ENCODE measurements at places on chromosomes 4 and X.

GRCh38 chrX:97224148-97224547, 340.4 kb downstream of the RPA4 start:
- no peak for DNase-seq

DNA sequence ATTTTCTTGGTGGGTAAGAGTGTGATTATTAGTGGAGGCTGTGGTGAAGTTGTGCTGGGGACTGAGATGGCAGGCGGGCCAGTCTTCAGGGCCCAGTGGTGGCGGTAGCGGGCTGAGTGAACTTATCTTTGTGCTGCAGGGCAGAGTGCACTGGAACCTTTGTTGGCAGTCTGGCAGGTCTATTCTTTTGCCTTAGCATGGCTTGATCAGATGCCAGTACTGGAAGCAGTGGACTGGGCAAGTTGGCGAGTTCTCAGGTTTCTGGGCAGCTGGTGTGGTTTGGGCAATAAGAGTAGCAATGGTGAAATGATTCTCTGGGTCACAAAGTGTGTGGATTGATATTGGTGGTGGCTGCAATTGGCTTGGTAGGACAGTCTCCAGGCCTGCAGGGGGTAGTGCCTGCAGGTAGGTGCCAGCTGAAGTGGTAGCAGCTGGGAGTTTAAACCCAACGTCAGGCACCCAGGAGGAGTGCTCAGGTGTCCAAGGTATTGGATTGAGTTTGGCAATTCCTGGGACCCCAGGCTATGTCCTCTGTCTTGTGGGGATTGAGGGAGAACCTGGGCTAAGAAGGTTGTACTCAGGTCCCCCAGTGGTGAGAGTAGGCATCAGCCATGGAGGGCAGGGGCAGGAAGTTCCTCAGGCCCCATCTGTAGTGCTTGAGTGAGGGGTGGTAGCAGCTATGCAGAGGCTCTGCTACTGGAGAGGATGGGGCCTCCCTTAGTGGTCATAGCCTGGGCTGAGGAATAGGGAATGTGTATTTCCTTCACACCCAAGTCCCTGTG, 34.9 kb upstream of the SLC25A14 start:
- no peak for DNase-seq

GRCh38 chr4:74327762-74328161, 19.5 kb downstream of the EPGN start:
- DNase-seq, result no peak

- no peak for DNase-seq
Measured at GRCh38 chrX:40449396-40449795, 131.4 kb upstream of the ATP6AP2 start.

DNA sequence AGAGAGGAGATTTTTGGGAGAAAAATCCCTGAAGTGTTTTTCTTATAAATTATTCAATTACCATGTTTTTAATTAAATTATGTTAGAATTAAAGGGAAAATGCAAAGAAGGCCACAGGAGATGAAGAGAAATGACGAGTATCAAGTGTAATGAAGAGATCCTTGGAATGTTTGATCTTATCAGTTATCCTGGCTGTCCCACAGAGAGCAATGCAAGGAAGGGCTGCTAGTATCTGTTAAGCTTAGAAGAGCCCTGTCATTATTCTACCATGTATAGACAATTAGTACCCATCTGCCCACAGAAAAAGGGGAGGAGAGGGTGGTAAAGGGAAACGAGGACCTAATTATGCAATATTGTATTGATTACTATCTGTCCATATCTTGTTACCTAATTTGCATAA, 257.1 kb downstream of the BANK1 start:
- DNase-seq, result no peak

- no peak for DNase-seq
Measured at GRCh38 chrX:50180073-50180940, 20.5 kb downstream of the AKAP4 start.

GRCh38 chrX:30822068-30822681, 66.9 kb downstream of the TAB3 start:
- no peak for DNase-seq
